Fibroblast of skin of scalp (primary cell): ENCODE measurements at places on chromosomes 11 and 22.

DNA sequence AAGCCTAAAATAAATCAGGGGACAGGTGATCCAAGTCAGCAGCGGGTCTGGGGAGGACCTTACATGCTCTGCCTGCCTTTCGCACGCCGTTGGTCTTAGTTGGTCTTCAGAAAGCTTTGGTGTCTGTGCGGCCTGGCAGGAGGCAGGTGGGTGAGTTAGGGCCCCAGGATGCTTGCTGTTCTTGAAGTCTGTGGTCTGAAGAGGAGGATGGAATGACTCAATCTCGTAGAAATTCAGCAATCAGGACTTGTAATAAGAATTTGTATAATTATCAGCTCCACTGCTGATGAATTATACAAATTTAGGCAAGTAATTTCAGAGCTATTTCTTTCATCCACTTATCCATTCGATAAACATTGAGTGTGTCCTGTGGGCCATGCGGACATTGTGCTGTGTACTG lies 138.5 kb downstream of the FEZ1 start:
- no peak for DNase-seq

GRCh38 chr11:33539751-33540150 lies 160.9 kb downstream of the C11orf91 start:
- no peak for DNase-seq

- no peak for DNase-seq
These were observed 28.2 kb downstream of the CARD18 start for GRCh38 chr11:105111145-105111944.

GRCh38 chr11:126161023-126161391 lies 50.4 kb downstream of the RPUSD4 start:
- DNase-seq, result no peak

GRCh38 chr11:130672911-130673310 lies 224.5 kb downstream of the ADAMTS15 start:
- no peak for DNase-seq

DNA sequence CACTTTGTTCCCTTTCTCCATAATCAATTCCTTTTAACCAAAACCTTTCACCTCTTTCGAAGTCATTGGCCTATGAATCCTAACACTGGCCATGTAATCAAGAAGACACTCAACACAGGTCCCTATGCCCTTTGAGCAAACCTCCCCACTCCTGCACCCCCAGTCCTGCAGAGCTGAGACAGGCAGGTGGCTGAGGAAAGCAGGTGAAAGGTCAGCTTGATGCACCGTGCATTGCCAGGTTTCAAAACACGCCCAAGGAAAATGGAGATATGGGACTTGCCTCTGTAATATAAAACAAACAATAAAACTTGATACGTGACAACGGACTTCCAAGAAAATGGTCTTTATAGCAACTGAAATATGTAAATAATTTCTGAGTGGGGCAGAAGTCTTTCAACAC lies 10.6 kb downstream of the CPT1A start:
- DNase-seq, result no peak

DNA sequence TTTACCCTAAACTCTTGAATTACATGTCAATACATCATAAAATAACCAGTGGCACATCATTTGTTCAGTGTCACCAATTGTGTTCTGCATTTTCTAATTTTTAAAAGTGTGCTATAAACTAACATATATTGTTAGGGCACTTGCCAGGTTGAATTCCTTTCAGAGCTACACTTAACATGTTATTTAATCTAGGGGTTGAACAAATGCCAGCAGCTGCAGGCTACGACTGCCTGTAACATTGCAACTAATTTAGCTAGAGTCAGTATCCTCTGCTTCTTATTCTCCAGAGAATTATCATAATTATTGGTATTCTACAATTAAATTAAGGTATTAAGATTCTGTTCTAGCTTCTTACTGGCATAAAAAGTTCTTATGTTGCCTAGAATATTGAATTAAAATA lies 46.4 kb upstream of the ARHGAP42 start:
- no peak for DNase-seq

- peak; percentile 74 for DNase-seq
These were observed 2.6 kb upstream of the LTBP3 start for GRCh38 chr11:65560555-65561418.

DNA sequence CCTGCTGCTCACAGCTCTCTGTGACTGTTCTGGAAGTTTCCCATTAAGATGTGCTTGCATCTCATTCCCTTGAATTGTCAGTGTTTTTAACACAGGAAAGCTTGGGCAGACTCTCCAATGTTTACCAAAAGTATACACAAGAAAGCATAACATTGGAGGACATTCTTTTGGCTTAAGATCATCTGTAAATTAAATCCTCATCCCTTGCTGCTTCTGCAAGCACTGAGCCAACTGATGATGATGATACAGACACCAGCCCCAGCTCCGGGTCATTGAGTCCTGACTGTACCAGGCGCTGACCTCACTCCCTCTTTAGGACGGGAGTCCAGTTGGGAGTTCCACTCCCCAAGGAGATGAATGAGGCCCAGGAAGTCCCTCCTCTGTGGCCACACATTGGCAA lies 23.8 kb downstream of the CD82 start:
- DNase-seq, result peak; percentile 79

- no peak for DNase-seq
These were observed 1.6 kb upstream of the E2F8 start for GRCh38 chr11:19242179-19242932.

DNA sequence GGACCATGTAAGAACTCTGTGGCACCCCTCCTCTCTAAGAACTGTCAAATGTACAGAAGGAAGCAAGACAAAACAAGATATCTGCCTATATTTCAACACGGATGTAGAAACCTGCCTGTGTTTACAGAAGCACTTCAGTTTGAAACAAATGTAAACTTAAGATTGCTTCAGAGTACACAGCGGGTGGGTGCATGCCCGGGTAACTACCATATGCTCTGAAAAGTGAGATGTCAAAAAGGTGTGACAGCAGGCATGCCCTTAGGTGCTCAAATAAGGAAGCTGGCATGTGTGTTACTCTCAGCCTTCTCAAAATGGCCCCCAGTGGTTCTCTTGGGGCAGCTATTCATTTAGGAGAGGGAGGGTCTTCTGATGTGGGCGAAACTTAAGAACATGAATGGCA lies 5.2 kb downstream of the ACP2 start:
- no peak for DNase-seq

DNA sequence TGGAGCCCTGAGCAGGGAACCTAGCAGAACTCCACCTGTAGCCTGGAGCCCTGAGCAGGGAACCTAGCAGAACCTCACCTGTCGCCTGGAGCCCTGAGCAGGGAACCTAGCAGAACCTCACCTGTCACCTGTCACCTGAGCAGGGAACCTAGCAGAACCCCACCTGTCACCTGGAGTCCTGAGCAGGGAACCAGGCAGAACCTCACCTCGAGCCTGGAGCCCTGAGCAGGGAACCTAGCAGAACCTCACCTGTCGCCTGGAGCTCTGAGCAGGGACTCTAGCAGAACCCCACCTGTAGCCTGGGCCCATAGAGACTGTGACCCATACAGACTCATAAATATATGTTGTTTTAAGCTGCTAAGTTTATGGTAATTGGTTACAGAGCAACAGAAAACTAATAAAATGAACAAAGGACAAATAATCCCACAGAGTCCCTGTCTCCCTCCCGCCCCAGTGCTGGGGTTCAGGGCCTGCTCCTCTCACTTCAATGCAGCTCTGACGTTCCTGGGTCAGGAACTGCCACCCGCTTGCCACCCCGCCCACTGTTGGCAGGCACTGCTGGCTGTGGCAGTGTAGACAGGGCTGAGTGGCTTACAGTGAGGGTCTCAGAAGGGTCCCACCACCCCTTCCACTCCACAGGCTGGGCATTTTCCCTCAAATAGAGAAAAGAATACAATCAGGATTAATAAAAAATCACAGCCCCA lies 259.1 kb downstream of the TBC1D22A start:
- no peak for DNase-seq

DNA sequence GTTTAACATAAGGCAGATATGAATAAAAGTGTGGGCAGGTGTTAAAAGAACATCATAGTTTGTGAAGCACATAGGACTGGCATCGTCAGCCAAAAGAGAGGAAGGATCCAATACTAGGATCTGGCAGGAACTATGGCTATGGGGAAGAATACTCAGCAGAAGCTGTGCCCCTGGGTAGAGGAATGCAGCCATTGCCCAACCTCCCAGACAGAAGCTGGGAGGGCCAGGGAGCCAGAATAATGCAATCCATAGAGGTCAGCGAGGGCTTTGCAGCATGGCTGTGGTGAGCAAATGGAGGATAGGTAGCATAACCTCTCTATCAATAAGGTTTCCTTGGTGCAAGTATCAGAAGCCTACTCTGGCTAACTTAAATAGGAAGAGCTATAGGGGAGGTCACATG lies 11.7 kb upstream of the CSTF3 start:
- no peak for DNase-seq

- no peak for DNase-seq
These were observed 111.5 kb upstream of the CLMP start for GRCh38 chr11:123306531-123306930.

- DNase-seq, result no peak
These were observed 906 bp downstream of the CCDC90B start for GRCh38 chr11:83285151-83285770.

DNA sequence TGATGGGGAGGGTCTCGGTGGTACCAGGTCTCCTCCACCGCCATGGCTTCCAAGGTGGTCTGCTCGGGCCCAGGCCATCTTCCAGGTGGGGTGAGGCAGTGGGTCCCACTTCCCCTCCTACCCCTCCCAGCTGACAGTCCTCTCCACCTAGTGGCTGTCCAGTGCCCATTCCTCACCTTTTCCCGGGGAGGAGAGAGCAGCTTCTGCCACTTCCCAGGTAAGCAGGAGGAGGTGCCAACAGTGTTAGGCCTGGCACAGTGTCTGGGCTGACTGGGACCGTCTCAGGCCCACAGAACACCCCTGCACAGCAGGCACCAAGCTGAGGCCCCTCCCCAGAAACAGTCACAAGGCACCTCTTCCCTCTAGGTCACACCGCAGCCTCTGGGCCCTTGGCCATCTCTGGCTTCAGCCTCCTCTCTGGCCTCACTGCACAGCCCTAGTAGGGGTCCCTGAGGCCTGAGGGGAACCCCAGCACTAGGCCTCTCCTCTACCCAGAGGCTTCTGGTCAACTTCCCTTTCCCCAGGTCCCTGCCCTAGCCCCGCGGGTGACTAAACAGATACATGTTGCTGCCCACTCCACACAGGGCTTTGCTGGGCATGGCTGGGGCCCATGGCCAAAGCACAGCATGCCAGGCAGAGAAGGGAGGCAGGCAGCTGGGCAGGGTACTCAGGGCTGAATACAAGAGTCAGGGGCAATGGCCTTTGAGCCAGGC lies 2.3 kb upstream of the ANKRD13D start:
- no peak for DNase-seq

GRCh38 chr11:111531687-111532364 lies 8.7 kb upstream of the LAYN start:
- peak; percentile 92 for DNase-seq

DNA sequence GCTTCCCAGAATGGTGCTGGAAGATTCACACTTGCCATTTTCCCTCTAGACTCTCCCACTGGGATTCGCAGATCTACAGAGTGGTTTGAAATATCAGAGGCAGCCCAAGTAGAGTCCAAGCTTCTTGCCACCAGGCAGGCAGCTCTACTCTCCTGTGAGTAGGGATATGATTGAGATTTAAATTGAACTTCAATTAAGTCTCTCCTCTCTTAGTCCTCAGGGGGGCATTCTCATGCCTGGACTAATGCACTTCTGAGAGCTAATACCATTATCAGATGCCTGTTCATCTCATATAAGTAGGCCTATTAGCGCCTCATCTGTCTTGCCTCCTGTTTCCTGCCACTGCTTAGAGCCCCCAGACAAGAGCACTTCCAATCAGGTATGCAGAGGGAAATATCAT lies 25.5 kb upstream of the AMPD3 start:
- no peak for DNase-seq

DNA sequence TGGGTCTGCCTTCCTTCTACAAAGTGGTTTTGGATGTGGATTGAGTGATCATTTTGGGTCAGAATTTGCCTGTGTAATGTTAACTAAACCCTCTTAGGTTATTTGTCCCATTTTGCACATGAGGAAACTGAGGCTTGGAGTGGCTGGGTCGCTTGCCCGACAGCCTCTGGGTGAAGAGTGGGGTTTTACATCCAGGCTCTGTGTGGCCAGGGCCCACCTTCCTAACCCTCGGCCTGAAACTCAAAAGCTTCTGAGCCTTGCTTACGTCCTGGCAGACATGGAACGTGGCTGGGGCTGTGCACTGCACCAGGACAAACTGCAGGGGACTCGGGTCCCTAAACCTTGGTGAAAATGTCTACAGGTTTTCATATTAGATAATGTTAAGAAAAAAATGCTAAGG lies 542.4 kb downstream of the TBC1D22A start:
- DNase-seq, result no peak
